ENCODE measurements at places on chromosomes 3 and 15.
A peak's percentile ranks its signal among the peaks of the same experiment; 100 is the strongest.

- DNase-seq: no peak
Measured at GRCh38 chr3:196604548-196604947, 34.9 kb upstream of the NRROS start.

DNA sequence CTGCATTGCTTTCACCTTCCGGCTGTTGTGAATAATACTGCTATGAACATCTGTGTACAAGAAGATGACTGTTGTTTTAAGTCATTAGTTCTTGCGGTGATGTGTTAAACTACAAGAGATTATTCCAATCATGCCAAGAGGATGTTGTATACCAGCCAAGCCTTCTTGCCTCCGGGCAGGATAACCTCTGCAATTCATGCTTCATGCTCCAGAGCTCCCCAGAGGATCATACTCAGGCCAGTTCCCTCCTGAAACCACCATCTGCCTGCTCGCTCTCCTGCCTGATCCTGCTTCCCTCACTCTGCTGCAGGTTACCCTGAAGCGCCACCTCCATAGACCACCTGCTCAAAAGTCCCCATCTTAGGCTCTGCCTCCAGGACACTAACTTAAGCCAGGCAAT lies 187.1 kb upstream of the PROK2 start:
- DNase-seq: peak; percentile 13

DNA sequence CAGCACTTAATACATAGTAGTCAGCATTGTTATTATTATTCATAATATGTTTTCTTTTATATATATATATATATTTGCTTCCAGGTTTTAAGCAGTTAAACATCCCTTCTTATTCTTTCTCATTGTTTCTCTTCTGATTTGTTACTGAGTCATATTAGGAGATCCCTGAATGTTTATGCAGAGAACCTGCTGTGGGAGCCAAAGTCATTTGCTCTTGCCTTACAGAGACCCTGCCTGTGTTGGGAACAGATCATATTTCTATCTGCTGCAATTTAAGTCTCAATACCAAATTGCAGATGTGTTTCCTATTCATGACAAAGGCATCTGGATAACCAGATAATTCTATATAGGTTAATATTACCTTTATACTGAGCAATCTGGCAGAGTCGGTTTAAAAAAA lies 323.0 kb upstream of the UMPS start:
- peak; percentile 9 for DNase-seq

- no peak for DNase-seq
Measured at GRCh38 chr15:82986442-82986780, 401 bp downstream of the RAMAC start.

DNA sequence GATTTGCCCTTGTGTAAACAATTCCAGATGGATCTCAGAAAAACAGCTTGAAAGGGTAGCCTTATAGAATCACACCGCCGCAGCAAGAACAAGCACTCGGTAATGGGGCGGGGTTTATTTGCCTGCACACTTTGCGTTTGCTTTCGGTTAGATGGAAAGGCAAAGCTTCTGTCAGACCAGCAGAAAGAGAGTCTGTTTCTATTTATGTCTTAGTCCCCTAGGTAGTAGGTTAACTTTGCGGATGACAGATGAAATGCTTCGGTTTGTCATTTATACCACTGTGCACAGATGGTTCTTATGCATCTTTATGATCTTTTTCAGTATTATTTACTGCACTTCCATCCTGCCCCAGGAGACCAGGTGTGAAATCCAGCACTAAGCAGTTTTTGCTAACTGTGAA lies 62.2 kb downstream of the PYDC2 start:
- DNase-seq: no peak

DNA sequence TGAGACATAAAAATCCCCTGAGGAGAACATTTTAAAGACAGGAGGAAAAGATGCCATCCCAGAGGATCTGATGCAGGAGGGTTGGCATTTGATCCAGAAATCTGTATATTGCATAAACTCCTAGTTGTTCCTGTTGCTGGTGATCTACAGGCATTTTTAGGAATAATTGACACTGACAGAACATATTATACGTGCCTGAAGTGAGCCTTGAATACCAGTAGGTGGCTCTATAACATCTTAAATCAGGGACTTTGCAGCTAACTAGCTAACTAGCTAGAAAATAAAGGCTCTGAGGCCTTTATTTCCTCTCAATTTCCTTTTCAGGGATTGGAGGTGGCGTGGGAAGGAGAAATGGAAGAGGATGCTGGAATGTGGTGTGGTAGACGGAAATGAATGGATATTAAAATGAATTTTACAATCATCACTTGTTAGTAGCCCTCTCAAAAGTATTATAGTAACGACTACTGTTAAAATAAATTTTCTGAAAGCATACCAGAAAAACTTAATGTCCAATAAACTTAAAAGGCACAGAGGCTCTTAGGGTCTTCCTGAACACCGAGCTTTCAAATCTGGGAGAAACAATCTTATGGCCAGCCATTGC lies 73.8 kb upstream of the ZBED2 start:
- peak; percentile 93 for DNase-seq

DNA sequence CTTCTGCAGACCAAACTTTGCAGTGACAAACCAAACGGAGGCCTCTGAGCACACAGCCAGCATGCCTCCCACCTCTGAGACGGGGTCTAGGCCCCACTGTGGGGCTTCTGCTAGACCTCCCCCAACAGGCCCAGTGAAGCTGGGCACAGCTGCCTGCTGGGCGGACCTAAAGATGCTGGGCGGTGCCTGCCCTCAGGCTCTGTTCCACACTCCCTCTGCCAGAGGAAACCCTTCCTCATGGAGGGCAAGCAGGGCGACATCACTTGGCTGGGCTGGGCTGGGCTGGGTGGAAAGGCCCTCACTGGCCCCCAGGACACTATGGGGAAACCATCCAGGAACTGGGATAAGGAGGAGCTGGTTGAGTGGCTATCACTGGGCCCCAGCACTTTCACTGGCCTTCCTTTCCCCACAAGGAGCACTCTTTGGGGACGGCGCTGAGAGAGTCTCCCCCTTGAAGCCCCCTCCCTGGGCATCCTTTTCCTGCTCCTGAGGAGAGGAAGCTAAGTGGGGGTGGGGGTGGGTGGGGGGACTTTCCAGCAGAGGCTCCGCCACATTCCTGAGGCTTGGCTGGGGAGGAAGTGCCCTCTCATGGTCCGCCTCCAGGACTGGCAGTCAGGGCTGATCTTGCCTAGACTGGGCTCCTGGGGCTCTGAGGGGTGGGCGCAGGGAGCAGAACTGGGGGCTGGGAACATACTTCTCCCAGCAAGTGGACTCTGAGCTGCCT lies 98.1 kb upstream of the HACD2 start:
- no peak for DNase-seq

- peak; percentile 87 for DNase-seq
Measured at GRCh38 chr15:63256433-63257274, 20.8 kb upstream of the APH1B start.

DNA sequence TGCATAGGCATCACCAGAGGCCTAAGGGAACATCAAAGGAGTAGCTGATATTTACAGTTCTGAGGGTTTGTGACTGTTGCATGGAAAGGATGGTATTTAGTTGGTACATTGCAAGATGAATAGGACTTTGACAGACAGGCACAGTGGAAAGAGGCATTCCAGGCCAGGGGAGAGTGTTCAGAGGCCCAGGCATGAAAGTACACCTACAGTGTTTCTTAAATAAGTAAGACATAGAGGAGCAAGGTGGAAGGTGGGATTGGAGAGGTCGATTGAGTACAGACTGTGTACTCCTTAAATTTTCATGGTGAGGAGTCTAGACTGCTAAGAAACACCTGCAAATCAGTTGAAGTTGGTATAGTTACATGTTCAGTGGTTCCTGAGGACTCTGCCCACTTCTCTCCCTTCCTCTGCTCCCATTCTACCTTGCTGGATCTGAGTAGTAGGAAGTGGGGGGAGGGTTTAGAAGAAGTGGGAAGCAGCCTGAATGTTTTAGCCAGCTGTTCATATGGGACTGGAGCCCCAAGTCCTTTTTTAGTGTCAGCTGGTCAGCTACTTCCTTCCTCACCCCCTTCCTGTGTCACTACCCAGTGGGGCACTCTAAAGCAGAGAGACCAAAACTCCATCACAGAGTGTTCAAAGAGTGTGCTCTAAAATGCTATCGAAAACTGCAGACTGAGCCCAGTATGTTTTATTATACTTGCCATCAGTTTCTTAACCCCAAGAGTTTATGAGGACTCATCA lies 14.0 kb downstream of the KLHL18 start:
- DNase-seq: no peak

DNA sequence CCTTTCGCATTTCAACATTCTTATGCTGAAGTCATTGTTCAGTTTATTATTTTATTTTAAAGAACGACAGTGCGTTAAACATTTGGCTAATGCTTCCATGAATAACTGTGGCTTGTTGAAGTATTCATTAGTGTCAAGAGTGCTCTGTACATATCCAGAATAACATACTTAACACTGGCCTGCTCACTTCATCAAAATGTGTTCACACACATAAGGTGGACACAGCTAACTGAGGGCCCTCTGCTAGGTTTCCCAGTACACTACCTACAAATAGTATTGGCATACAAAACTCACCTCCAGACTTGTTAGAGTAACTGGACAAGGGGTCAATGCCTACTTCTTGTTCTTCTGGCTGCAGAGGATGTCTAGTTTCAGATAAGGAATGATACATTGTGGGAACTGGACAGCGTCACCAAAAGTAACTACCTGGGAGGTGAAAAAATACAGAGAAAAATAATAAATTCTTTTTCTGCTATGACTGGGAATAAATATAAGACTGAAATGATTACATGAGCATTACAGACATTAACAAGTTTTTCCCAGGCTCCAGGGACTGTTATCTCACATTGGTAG lies 234.2 kb downstream of the TBC1D5 start:
- no peak for DNase-seq

DNA sequence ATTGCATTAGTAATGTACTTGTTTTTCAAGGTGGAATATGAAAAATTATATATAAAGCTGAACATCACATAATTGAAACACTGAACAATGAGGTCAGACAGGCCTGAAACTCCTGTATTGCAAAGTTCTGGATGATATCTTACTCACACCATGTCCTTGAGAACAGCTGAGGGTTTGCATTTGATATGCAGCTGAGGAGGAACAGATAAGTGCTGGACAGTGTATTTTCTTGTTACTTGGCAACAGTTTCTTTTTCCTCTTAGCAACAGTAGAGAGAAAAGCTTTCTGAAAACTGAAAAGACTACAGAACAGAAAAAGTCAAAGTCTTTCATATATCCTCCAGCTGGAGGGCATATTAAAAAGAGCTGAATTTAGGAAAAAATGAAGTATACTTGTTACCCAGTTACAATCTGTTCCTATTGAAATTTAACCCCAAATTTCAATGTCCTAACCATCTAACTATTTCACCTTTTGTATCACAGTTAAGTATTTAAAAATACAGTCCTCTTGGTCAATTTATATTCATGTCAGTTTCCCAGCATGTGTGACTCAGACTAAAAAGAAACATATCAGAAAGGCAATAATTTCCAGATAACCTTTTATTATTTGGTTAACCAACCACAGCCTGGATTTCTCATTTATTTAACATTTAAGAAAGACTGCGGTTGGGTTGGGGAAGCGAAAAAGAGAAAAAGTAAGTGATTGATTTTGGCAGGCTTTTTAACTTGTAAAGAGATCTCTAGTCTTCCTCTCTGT lies 733.0 kb upstream of the DPPA4 start:
- peak; percentile 2 for DNase-seq

DNA sequence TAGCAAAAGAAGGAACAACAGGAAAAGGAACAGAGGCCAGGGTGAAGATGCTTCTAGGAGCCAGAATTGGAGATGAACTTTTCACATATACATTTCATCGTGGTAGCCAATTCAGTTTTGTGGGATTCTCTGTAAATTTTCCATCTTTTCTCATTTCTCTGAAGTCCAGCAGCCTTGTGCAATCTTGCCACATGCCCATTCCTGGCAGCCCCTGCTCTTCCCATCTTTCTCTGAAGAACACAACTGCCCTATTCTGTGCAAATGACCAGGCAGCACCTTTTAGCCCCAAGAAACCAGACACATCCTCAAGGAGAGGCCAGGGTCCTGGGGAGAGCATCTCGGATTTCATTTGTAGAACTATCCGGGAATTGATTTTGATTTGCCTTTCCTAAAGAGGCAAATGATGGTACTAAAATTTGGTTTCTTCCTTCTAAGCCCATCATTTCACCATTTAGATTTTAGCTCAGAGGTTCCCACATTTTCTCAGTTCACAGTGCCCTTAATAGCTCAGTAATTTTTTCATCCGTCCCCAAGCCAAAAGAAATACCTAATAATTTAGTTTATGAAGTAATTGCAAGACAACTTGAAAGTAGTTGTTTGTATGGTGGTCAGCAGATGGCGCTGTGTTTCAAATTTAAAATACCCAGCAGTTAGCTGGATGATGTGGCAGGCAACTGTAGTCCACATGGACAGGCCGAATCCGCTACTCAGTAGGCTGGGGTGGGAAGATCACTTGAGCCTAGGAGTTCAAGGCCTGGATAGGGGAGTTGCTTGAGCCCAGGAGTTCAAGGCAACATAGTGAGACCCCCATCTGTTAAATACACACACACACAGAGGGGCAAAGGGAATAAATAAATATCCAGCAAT lies 61.3 kb upstream of the ACKR4 start:
- peak; percentile 86 for DNase-seq

GRCh38 chr3:126390201-126390600 lies 4.5 kb upstream of the CFAP100 start:
- no peak for DNase-seq

DNA sequence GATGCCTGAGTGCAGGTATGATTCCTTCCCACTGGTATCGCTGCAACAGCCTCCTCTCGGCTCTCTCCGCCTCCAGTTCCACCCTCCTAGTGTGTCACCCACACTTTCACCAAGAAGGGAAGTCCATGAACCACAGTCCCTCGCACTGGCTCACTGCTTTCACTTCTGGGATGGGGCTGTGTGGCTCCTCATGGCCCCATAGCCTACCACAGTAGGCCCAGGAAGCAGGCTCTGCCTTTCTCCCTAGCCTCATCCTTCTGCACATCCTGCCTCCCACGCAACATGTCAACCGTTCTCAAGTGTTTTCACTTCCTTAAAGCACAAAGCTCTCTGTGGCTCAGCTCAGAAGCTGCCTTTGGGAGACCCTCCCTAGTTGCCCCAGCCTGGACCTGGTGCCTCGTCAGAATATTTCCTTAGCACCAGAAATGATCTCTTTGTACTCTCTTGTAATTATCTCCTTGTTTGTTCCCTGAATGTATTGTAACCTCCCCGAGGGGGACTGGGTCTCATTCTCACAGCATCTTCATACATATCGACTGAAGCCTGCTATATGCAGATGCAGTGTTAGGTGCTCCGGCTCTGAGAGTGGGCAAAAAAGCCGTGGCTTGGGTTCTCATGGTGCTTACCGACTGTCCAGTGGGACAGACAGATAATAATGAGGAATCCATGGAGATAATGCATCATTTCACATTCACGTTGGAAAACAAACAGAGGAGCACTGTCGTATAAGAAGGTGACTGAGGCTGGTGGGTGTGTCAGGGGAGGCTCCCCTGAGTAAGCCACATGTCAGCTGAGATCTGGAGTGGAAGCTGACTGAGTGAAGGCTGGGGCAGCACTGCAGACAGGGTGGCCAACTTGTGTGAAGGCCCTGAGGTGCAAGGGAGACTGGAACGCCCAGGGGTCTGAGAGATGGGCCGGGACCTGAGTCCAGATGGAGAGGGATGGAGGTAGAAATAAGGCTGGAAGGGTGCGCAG lies 107.1 kb downstream of the DGKG start:
- no peak for DNase-seq

- no peak for DNase-seq
Measured at GRCh38 chr15:98169551-98169950, 209.0 kb downstream of the ARRDC4 start.

All from ELR (cell line).